ENCODE measurements at places on chromosomes 16 and 17.

- DNase-seq = no peak
Observed at GRCh38 chr17:18027280-18027679, 11.7 kb downstream of the ATPAF2 start.

DNA sequence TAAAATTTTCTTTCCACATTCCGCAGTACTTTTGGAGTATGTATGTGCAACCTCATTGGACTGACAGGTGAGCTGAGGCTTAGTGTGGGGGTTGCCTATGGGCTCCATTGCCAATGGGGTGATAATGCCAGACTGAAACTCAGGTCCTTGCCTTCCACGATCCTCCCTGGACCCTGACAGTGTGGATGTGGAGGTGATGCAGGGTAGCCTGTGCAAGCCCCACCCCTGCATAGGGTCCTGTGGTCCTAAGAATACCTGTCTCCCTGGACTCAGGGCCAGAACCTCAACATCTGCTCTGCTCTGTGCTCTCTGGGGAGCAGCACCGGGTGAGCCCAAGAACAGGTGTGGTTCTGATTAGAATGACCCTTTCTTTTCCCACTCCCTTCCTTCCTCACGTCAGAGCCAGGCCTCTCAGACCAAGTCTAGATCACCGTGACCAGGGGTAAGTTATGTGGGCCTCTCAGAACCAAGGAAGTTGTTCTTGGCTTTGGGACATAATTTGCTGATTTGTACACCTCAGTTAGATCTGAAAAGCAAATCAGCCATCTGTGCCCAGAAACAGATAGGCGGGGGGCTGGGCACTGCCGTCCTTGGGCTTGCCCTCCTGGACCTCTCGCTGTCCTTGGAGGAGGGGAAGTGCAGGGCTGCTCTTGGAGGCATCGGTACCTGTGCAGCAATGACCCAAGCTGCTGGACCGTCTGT lies 8.4 kb upstream of the TNS4 start:
- no peak for DNase-seq

GRCh38 chr17:31092475-31093064 lies 2.2 kb upstream of the NF1 start:
- no peak for DNase-seq

DNA sequence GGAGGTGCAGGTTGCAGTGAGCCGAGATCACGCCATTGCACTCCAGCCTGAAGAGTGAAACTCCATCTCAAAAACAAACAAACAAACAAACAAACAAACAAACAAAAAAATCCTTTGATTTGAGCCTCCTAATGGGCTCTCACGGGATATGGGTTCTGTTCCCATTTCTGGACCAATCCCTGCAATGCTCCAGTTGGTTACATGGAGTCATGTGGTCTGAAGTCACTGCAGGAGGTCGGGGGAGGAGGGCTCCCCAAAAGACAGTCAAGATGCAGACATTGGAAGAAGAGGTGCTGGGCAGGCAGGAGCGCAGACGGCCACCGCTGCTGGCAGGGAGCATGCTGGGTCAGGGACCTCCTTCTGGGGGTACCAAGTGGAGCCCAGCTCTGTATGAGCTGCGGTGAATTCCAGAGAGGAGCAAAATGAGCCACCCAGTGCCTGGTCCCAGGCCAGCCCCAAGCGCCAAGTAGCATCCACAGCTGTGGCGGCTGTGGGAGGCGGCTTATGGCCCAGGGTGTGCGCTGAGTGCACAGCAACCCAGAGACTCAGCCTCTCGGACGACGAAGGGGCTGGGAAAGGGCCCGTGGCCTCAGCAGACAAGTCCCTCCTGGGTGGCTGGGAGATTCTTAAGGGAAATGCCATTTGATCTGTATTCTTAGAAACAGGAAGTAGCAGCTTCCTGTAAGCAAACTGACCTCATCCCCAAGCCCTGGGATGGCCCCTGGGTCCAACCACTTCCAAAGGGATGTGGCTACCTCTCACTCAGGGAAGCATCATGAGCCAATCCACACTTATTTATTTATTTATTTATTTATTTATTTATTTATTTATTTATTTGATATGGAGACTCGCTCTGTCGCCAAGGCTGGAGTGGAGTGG lies 19.6 kb upstream of the ATP2A3 start:
- no peak for DNase-seq

GRCh38 chr17:1762901-1763898 lies 1.3 kb downstream of the SERPINF1 start:
- DNase-seq = peak; percentile 77

GRCh38 chr17:36890398-36891168 lies 46.7 kb upstream of the LHX1 start:
- DNase-seq = no peak

- DNase-seq = no peak
Observed at GRCh38 chr17:42536372-42537155, 523 bp downstream of the NAGLU start.

DNA sequence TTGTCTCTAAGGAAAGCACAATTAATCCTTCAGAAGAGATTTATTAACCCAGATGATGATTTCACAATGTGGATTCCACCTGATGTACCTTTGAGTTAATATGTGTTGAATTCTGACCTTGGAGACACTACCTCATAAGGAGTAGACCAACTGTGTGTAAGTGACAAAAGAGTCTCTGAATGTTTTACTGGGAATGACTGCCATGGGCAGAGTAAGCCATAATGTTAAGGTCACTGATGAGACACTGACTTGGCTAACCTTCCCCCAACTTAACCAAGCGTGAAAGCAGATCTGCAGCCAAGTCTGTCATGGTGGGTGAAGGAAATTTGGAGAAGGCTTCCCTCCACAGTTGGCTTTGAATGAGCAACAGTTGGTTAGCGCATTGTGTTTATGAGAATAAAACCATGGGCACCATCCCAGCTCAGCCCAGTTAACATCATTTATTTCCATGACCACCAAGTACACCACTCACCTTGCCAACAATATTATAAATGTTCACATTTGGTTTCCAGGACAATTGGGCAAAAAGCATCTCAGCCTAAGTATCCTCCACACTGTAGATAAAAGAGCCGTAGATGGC lies 618.5 kb downstream of the KCNJ2 start:
- no peak for DNase-seq

DNA sequence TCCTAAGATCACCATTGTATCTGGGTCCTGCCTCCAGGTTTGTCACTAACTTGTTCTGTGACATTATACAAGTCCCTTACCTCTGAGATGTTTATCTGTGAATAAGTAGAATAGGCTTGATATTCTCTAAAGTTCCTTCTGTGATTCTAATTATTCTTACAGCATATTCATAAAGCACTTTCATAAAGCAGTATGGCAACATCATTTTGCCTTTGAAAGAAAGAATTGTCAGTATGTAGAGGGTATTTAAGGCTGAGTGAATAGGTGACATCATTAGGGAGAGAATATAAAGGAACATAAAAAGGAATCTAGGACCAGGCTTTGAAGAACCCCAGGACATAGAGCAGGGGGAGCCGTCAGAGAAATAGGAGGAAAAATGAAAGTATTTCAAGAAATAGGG lies 15.6 kb downstream of the VMP1 start:
- no peak for DNase-seq

Measured in smooth muscle cell of the brain vasculature (primary cell).